DMS53 (cell line): ENCODE measurements at places on chromosomes 11 and 22.

DNA sequence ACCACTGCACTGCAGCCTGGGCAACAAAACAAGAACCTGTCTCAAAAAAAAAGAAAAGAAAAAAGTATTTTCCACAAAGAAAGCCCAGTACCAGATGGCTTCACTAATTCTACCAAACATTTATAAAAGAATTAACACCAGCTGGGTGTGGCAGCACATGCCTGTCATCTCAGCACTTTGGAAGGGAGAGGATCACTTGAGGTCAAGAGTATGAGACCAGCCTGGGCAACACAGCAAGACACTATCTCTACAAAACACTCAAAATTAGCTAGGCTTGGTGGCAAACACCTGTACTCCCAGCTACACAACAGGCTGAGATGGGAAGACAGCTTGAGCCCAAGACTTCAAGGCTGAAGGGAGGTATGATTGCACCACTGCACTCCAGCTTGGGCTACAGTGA lies 20.1 kb downstream of the RSF1 start:
- no peak for DNase-seq

GRCh38 chr11:117875382-117876058 lies 938 bp downstream of the FXYD6 start:
- DNase-seq = peak; percentile 69

GRCh38 chr11:57899378-57899777 lies 124.3 kb upstream of the OR9Q1 start:
- no peak for DNase-seq

GRCh38 chr22:30714062-30714461 lies 19.4 kb downstream of the OSBP2 start:
- no peak for DNase-seq

DNA sequence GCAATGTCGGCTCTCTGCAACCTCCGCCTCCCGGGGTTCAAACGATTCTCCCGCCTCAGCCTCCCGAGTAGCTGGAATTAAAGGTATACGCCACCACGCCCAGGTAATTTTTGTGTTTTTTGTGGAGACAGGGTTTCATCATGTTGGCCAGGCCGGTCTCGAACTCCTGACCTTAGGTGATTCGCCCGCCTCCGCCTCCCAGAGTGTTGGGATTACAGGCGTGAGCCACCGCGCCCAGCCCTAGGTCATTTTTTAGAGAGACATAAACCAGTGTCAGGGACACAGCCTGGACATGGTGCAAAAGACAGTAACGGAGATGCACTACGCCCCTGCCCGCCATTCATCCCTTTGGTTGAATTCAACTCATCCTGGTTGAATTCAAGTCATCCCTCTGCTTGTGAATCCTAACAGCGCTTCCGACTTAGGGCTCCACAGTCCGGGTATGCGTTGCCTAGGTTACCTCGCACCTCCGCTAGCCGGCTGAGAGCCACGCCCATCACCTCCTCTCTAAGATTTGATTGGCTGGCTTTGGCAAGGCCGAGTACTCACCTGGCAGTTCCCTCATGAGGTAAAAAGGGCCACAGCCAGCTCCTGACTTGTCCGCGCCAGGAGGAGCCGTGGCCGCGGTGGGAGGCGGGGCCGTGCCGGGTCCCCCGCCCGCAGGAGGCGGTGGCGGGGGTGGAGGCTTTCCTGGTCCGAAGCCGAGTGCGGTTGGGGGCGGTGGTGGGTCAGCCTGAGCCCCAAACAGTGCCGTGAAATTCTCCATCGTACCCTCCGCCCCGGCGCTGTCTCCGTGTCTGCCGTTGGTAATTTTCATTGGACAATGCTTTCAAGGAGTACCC lies at the start of gene MED19:
Gene MED19 (minus strand): TSS at position 802 of the 842 bp plus-strand sequence. CDS start 36 bp downstream, at position 766.
- DNase-seq = peak; percentile 93
